ENCODE measurements at places on chromosomes 6 and 20.

DNA sequence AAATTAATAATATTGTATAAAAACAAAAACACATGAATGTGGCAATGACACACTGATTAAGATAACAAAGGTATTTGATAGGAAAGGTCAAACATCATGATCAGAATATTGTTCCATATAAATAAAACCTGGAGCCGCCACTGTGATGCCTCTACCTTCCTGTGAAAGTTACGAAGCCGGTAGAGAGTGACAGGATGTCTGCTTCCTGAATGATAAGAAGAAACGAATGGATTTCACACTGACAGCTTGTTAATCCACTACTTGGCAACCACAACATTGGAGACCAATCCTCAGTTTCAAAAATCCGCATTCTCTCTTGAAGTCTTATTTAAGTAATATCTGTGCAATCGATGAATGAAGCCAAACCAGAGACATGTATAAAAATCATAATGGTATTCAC lies 315.1 kb downstream of the HDGFL1 start:
- no peak for DNase-seq

DNA sequence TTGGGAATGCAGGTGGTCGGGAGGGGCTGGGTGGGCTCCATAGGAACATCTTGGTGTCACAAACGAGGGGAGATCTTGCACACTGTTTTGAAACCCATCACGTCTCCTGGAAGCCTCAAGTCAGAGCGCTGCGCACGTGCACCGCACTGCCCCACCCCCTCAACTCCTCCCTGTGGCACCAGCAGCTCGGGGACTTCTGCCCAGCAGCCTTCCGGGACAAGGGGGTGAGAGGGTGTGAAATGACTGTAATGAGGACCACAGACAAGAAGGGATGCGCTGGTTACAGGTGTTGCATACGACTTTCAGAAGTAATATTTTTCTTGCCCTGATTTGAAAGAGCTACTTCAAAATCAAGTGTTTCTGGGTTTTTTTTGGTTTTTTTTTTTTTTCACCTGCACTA lies 60.3 kb downstream of the FOXC1 start:
- no peak for DNase-seq

GRCh38 chr6:46940433-46941226 lies 18.9 kb upstream of the ADGRF5 start:
- DNase-seq = no peak

DNA sequence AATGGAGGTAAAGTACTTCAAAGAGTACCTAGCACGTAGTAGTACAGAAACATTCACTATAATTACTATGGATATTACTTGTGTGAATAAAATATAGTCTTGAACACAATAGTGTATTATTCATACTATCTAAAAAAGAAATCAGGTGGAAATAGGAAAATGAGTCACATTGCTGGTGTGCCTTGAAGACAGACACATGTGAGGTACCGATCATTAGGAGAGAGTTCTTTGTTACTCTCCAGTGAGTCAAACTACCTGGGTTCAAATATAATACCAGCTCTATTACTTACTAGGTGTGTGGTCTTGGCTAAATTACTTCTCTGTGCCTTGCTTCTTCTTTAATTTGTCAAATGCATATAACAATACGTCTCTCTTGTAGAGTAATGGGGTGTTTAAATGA lies 50.8 kb upstream of the BEND6 start:
- DNase-seq = no peak

- DNase-seq = no peak
Observed at GRCh38 chr6:119683031-119683430, 333.5 kb upstream of the MAN1A1 start.

DNA sequence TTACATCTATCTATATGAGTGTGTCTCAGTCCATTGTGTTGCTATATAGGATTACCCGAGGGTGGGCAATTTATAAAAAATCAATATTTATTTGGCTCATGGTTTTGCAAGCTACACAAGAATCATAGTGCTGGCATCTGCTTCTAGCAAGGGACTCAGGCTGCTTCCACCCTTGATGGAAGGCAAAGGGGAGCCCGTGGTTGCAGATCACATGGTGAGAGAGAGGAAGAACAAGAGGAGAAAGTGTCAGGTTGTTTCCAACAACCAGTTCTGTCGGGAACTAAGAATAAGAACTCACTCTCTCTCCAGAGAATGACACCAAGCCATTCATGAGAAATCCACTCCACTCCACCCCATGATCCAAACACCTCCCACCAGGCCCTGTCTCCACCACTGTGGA lies 48.2 kb upstream of the TENT5A start:
- no peak for DNase-seq

- no peak for DNase-seq
Observed at GRCh38 chr20:24470746-24471582, 1.5 kb downstream of the SYNDIG1 start.

GRCh38 chr6:76886900-76887299 lies 576.4 kb downstream of the HTR1B start:
- no peak for DNase-seq

DNA sequence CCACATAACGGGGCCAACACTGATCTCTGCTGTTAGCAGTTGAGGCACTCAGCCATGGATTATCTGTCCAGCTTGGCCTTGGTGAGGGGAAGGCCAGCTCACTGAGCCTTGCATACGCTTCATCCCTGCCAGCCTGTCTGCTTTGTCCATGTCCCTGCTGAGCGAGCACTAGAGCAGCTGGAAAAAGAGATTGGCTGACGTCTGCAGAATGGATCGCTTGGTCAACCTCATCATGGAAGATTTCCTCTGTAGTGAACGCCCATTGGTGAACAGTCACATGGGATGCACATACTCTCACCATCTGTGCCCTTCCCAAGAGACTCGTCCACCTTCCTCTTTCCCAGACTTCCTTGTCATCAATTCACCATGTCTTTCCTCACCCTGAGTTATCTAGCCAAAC lies 26.9 kb downstream of the MUC22 start:
- no peak for DNase-seq

GRCh38 chr20:9397928-9398327 lies 116.5 kb upstream of the LAMP5 start:
- DNase-seq = no peak

GRCh38 chr6:118542184-118542952 lies 5.7 kb upstream of the PLN start:
- DNase-seq = no peak

DNA sequence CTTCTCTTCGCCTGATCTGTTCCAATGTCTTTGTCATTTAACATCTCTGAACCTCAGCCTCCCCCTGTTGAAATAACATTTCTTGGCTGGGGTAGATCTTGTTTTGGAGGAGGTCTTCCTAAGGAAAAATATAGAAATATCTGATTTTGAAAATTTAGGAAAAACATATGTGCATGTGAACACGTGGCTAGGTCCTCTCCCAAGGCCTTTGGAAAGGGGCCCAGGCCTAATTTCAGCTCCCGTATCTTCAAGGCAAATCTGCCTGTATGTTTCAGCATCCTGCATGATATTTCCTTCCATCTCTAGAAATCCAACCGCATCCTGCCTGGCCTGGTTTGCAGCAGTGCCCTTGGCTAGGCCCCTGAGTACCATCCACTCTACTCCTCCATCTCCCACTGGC lies 261.2 kb downstream of the PHACTR1 start:
- DNase-seq = no peak

GRCh38 chr6:103983011-103983410 lies 876.7 kb downstream of the HACE1 start:
- DNase-seq = no peak

- no peak for DNase-seq
Observed at GRCh38 chr6:36319436-36319762, 17.3 kb downstream of the BNIP5 start.

DNA sequence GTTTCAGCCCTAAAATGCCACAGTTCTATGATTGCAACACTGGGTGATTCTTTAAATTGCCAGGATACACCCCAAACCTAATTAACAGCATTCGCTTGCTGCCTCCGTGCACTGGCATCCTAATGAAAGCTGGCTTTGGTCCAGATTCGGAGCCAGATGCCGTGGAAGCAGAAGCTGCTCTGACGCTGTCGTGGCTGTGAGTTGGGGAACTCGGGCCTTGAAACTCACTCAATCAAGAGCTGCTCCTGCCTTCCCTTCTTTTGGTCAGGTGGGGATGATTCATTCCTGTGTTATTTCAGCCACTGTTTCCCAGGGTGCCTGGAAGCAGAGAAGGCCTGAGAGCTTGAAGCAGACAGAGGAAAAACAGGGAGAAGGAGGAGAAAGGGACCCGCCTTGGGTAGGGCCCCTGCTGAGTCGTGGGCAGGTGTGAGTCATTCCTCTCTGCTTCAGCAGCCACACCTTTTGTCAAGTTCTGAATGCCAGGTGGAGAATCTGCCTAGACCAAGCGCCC lies 36.2 kb upstream of the DSP start:
- no peak for DNase-seq

DNA sequence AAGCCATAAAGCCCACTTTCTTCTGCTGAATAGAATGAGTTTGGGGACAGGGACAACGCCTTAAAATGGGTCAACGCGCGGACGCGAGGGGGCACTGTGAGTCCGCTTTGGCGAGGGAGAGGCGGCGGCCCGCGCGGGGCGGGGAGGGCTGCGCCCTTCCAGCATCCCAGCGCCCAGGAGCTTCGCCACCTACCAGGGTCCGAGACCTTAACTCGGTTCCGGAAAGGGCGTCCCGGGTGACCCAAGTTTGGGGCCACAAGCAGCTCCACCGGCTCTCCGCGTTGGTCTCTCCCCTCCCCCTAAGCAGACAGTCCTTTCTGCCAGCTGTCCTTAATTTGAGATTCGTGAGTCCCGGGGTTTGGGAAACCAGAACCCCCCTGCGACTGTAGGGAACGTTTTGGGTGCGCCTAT lies 1.8 kb upstream of the SAMD5 start:
- DNase-seq = no peak

GRCh38 chr6:84220809-84221409 lies 6.5 kb downstream of the CEP162 start:
- DNase-seq = no peak

Data from CD4-positive, alpha-beta T cell (primary cell).